ENCODE measurements at places on chromosomes 6 and 20. TPM values are rescaled to one million over a fixed set of nuclear protein-coding genes. Genes with fewer than 3 reads are reported as not detected.
A peak's percentile ranks its signal among the peaks of the same experiment; 100 is the strongest.

DNA sequence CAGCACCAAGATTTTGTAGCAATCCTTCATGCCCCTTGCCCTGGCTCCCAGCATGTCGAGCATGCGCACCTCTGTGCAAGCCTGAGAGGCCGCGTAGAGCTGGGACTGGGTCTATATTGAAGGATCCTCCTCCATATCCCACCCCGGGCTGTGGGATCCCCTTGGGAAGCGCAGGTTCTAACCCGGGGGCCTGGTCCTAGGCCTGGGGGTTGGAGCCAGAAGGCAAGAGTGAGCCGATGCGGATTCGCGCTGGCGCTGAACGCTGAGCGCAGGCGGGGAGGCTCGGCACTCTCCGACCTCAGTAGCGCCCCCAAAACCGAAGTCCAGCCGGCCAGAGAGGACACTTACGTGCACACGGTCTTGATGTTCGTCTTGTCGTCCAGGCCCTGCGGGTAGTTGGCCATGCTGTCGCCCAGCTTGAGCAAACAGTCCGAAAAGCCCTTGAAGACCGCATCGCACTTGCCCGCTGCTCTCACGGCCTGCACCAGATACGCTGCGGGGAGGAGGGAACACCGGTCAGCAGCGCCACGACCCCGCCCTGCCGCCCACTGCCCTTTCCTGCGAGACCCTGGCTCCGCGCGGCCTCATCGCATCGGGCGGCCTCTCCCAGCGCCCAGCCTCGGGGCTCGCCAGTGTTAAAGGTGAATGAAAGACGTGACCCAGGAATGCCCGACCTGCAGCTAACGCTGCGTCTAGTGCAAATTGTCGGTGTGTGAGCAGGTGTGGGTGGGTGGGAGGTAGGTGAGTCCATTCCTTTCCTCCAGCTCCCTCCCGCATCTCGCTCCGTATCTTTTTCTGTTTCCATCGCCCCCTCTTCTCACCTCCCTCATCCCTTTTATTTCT, 4.5 kb downstream of the NRN1 start:
- DNase-seq: no peak

DNA sequence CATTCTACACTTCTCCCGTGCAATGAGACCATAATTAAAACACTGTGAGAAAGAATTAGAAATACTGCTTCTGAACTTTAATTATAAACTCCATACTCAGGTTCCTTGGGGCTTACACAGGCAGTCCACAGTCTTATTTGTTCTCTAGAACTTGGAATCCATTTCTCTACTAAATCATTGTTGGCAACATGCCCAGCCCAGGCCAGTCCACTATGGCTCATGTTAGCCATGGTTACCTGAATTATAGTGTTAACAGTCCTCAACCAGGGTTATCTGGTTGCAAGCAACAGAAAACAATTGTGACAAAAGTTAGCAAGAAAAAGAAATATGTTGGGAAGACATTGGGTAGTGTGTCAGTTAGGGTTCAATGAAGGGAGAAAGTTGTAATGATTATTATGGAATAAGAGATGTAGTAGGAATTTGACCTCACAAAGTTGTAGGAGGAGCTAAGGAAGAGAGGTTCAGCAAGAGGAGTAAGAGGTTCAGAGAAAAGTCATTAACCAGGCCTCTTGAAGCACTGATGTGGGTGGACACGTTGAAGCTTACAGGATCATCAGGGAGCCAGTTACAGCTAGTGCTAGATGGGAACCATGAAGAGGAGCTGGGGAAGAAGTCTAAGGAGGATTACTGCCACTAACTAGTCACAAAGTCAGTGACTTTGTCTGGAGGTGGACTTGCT, 352.5 kb upstream of the PRND start:
- no peak for DNase-seq

GRCh38 chr6:28136585-28137504, 4.8 kb upstream of the ZKSCAN8 start:
- peak; percentile 72 for DNase-seq

DNA sequence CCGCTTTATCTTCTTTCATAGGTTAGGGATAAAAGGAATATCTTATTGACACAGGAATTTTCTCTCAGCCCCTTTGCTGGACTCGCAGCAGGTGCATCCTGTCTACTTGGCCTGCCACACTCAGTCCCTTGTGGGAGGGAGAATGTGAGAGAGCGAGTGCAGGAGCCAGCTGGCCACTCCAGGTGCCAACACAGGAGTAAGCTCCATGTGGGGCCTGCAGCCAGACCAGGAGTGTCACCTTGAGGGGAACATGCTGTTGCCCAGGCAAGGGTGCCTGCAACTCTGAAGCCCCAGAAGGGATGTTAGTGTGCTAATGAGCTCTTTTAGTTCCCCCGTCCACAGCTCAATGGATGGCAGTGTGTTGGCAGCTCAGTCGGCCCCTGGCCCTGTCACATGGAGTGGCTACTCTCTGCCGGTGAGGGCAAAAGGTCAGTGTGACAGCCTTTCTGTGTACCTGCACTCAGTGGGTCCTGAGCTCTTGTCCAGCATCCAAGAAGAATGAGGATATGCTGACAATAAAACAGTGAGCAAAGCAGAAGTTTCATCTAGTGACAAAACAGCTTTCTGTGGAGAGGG, 57.1 kb downstream of the CRYBG1 start:
- DNase-seq: no peak

- DNase-seq: no peak
These were observed 7.6 kb upstream of the UST start for GRCh38 chr6:148738946-148739821.

DNA sequence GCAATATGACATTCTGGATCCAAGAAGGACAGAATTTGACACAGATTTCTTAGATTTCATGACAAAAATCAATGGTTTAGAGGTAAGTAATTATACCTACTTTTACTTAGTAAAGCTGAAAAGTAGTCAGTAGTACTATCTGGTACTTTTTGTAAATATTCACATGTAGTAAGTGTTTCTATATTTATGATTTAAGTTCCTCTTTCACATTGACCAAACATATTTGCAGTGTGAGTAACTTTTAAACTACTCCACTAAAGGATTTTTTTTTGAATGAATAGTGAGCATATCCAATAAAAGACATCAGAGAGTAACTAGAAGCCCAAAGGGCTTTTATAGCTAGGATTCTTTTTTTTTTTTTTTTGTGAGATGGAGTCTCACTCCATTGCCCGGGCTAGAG, 60.8 kb downstream of the DNAH8 start:
- no peak for DNase-seq

The EPPIN gene
- total RNA-seq: not detected

DNA sequence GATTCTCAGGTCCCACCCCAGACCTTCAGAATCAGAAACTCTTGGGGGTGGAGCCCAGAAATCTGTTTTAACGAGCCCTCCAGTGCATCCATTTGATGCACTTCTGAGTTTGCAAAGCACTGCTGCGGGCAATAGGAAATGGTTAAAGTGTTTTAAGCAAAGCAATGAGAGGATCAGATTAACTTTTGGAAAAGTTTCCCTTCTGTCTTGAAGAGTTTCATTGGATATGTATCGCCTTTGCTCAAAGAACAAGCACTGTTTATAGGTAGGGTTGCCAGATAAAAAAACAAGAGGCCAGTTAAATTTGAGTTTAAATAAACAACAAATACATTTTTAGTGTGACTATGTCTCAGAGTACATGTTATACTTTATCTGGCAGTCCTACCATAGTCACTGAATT, 226.0 kb downstream of the BMP7 start:
- DNase-seq: no peak

- no peak for DNase-seq
These were observed 71.5 kb downstream of the BTBD3 start for GRCh38 chr20:11989018-11989771.

- no peak for DNase-seq
These were observed 16.0 kb downstream of the C6orf58 start for GRCh38 chr6:127592964-127593363.

DNA sequence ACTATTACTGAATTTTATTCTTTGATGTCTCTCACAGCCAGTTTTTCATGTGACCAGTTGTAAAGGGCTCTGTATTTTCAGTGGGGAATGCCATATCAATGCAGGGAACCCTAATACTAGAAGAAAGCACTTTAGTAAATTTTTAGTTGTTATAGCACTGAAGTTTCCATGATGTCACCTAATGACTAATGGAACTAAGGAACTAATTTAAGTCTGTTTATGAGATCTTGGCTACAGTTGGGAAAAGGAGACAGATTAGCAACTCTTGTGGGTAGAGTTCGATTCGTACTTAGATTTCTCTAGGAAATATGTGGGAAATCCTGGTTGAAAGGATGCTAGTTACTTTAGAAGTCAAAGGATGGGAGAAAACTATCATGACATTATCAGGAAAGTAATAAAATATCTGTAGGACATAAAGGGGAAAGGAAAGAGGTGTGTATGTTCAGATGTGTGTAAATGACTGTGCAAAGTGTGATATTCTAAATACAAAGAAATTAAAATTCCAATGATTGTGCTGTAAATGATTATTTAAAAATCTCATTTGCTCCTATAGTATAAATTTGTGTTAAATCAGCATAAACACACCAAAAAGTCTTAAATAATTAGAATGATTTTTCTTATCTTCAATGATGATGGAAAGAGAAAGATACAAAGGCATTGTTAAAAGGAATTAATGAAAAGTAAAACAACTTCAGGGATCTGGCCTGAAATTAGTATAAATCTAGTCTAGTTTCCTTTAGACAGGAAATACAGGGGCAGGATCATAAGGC, 103.4 kb downstream of the LRRC1 start:
- no peak for DNase-seq

- no peak for DNase-seq
These were observed 44.7 kb upstream of the MICB start for GRCh38 chr6:31453259-31453658.

GRCh38 chr6:34130862-34131261, 15.0 kb downstream of the GRM4 start:
- DNase-seq: no peak

GRCh38 chr20:40241596-40242343, 447.3 kb downstream of the MAFB start:
- no peak for DNase-seq

The PRND gene
- total RNA-seq: not detected

GRCh38 chr20:37071481-37071911, 24.3 kb downstream of the RBL1 start:
- DNase-seq: peak; percentile 30

- DNase-seq: no peak
These were observed 99.3 kb downstream of the MTHFD1L start for GRCh38 chr6:150964765-150965164.
